ENCODE measurements at places on chromosomes 2 and 18. TPM values are rescaled to one million over a fixed set of nuclear protein-coding genes. Genes with fewer than 3 reads are reported as not detected.

The BMP10 gene
- total RNA-seq = not detected

The IL1A gene
- 9.4 TPM for total RNA-seq

The VWA3B gene
- 0.40 TPM for total RNA-seq

The LPIN1 gene
- 33.6 TPM for total RNA-seq

The TFCP2L1 gene
- total RNA-seq = 36.5 TPM

The EGR4 gene
- total RNA-seq = not detected

The ERBB4 gene
- 0.12 TPM for total RNA-seq

The SLC11A1 gene
- 3.5 TPM for total RNA-seq

The FSIP2 gene
- total RNA-seq = 0.24 TPM

The FBXO48 gene
- total RNA-seq = 1.00 TPM

The STARD7 gene
- total RNA-seq = 66.1 TPM

The GIGYF2 gene
- 31.7 TPM for total RNA-seq

The EIF2AK2 gene
- 15.4 TPM for total RNA-seq

The ZFAND2B gene
- 41.1 TPM for total RNA-seq

The RFX8 gene
- not detected for total RNA-seq

The DUSP19 gene
- total RNA-seq = 1.2 TPM

The FKBP7 gene
- 1.00 TPM for total RNA-seq

The RNF144A gene
- 5.5 TPM for total RNA-seq

The PROKR1 gene
- total RNA-seq = not detected

The MC5R gene
- total RNA-seq = 0.28 TPM

The RMDN2 gene
- 3.2 TPM for total RNA-seq

The FAP gene
- total RNA-seq = 1.3 TPM

The SP140 gene
- total RNA-seq = 0.96 TPM

The EN1 gene
- 0.08 TPM for total RNA-seq

The MC4R gene
- not detected for total RNA-seq

The CCDC74B gene
- total RNA-seq = 0.40 TPM

The MSTN gene
- 0.08 TPM for total RNA-seq

The SLC4A5 gene
- total RNA-seq = 0.56 TPM

The TLX2 gene
- not detected for total RNA-seq

The CAPG gene
- total RNA-seq = 295 TPM

The FAM228B gene
- 5.7 TPM for total RNA-seq

The COLEC12 gene
- total RNA-seq = 0.68 TPM

The DSEL gene
- total RNA-seq = 0.48 TPM

The ELAC1 gene
- total RNA-seq = 5.5 TPM

The MC2R gene
- not detected for total RNA-seq

The VPS54 gene
- total RNA-seq = 12.6 TPM

The TTL gene
- 21.6 TPM for total RNA-seq

The WIPF1 gene
- 3.1 TPM for total RNA-seq

The GCKR gene
- 0.84 TPM for total RNA-seq

The SCYGR2 gene
- not detected for total RNA-seq

The DLX2 gene
- total RNA-seq = not detected

The TMEM247 gene
- not detected for total RNA-seq

The SP5 gene
- total RNA-seq = 0.16 TPM

The CXCR2 gene
- 18.7 TPM for total RNA-seq

The TMEM200C gene
- total RNA-seq = 0.12 TPM

The ABCG8 gene
- total RNA-seq = not detected

The IKZF2 gene
- 66.4 TPM for total RNA-seq

The TTC32 gene
- 7.8 TPM for total RNA-seq

The PER2 gene
- total RNA-seq = 18.7 TPM

The UNC80 gene
- total RNA-seq = 0.04 TPM
